ENCODE measurements at places on chromosomes 2 and 18.

- no peak for DNase-seq
Observed at GRCh38 chr2:45986509-45986908, 310.7 kb upstream of the EPAS1 start.

GRCh38 chr2:191115391-191115790, 35.4 kb downstream of the STAT4 start:
- DNase-seq: no peak

- DNase-seq: no peak
Observed at GRCh38 chr2:42801381-42801780, 9.0 kb upstream of the HAAO start.

- no peak for DNase-seq
Observed at GRCh38 chr2:161067846-161068350, 92.3 kb upstream of the TANK start.

GRCh38 chr2:30765191-30765590, 42.1 kb downstream of the CAPN13 start:
- no peak for DNase-seq

DNA sequence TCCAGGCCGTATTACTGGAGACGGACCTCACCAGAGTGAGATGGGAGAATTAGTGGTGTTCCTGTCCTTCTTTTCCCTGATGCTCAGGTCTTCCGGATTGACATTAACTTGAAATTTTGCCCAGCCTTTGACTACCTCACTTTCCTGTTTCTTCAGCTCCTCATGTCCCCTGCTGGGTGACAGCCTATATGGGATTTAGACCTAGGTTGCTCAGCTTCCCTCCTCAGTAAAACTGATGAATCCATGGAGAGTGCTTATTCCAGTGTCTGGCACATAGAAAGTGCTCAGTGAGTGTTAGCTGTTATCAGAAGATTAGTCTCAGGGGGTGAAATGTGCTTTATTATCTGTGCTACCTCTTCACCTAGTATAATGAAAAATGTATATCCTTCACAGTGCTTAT, 30.0 kb downstream of the CRIM1 start:
- DNase-seq: no peak

DNA sequence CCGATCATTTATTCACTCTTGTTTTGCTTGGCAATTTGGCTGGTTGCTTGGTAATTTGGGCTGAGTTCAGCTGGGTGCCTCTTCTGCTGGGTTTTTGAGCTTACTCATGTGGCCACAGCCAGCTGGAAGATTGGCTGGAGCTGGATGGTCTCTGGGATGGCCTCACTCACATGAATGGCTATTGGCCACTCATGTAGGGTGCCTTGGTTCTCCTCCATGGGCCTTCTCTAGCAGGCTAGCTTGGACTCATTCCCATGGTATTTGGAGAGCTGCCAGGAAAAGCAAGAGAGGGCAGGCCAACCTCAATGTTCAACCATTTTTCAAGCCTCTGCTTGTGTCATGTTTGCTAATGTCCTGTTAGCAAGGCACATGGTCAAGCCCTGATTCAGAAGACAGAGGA, 16.9 kb downstream of the ZAP70 start:
- DNase-seq: no peak

DNA sequence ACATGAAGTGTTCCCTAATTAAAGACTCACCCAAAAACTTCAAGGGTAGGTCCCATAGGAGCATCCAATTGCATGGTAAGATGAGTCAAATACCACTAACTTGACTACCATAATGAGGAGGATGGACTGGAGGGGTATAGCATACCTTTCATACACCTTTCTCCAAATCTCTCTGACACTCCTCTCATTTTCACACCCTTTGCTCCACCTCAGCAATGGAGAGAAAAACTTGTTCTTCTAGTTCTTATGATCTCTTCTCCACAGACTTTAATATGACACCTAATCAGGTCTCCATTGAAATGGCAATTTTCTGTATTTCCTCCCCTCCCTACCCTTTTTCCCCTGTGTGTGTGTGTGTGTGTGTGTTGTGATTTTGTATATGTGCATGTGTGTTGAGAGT, 41.1 kb upstream of the MAP2 start:
- DNase-seq: no peak

DNA sequence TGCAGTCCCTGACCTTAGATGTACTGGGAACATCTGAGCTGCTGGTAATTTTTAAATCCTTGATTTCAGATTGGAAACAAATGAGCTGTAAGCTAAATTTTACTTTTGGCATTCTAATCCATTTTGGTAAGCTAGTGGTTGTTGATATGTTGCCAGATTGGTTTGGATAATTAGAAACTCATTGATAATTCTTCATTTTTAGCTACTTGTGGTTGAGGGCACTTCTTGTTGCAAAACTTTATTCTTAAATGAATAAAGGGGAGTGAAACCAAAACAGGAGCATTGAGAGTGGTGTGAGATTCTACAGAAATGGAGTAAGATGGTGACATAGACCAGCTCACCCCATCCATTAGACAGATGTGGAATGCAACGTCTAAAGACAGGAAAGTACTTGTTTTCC, 64.5 kb downstream of the ITGB1BP1 start:
- DNase-seq: no peak

- no peak for DNase-seq
Observed at GRCh38 chr2:140916410-140916809, 1214.4 kb downstream of the LRP1B start.

GRCh38 chr18:55790296-55790695, 202.3 kb upstream of the TCF4 start:
- DNase-seq: no peak

GRCh38 chr2:103667335-103667884, 905.6 kb downstream of the TMEM182 start:
- no peak for DNase-seq

GRCh38 chr2:188600536-188601210, 309.0 kb downstream of the GULP1 start:
- no peak for DNase-seq

GRCh38 chr2:168744844-168745243, 57.6 kb upstream of the NOSTRIN start:
- no peak for DNase-seq

GRCh38 chr2:116696223-116696622, 1118.3 kb upstream of the DDX18 start:
- DNase-seq: no peak

DNA sequence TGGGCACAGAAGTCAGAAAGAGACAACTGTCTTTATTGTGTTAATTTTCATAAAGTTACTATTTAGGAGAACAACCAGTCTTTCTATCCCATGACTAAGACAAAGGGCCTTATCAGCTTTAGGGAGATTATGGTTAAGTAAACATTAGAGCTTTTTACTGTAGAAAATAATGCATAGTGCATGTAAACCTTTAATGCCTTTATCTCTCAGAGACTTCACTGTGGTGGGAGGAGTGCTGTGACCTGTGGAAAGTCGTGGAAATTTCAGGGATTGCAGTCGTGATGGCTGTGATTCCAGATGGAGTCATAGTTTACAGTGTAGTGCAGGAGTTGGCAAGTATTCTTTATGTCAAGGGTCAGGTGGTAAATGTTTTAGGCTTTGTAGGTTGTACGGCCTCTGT, 15.8 kb downstream of the ZNF236 start:
- DNase-seq: no peak

DNA sequence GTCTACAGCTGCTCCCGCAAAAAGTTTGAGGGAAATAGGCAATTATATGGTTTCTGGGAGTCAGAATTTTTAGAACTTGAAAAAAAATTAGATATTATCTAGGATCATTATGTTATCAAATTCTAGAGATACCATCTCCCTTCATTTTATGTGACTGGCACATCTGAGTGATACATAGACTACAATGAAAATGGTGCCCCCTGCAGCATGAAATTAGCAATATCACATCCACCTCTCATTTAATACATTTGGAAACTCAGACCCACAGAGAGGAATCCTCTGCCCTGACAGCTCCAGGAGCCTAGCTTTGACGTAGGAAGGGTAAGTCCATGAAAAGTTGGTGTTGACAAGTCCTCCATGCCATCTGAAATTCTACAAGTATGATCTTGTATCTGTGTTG, 381.6 kb downstream of the SUCLG1 start:
- no peak for DNase-seq

GRCh38 chr2:95031726-95032116, 6.2 kb downstream of the MAL start:
- no peak for DNase-seq

DNA sequence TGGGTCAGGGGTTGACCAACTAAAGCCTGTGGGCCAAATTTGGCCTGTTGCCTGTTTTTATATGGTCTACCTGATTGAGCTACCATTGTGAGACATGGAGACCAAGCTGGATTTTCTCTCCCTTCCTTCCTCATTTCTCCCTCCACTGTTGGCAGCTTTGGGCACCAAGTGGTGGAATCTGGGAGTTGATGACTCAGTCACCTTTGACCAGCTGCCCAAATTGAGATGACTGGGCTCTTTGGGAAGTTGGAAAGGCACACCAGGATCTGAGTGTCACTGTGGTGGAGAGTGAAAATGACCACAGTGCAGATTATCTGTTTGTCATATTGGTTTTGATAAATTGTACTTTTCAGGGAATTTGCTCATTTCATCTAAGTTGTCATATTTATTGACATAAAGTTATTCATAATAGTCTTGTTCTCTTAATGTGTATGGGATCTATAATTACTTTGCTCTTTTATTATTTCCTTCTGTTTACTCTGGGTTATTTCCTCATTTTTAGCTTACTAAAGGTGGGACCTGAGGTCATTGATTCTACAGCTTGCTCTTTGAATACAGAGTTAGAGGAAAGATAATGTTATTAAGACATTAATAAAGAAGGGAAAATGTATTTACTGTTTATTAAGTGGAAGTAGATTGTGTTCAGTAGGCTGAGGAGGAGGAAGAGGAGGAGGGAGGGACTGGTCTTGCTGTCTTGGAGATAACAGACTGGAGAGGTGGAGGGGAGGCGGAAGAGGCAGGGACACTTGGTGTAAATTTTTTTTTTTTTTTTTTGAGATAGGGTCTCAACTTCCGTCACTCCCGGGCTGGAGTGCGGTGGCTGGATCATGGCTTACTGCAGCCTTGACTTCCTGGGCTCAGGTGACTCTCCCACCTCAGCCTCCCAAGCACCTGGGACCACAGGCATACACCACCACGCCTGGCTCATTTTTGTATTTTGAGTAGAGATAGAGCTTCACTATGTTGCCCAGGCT, 31.8 kb downstream of the AGFG1 start:
- no peak for DNase-seq

- no peak for DNase-seq
Observed at GRCh38 chr2:200477667-200478131, 32.2 kb downstream of the KCTD18 start.

DNA sequence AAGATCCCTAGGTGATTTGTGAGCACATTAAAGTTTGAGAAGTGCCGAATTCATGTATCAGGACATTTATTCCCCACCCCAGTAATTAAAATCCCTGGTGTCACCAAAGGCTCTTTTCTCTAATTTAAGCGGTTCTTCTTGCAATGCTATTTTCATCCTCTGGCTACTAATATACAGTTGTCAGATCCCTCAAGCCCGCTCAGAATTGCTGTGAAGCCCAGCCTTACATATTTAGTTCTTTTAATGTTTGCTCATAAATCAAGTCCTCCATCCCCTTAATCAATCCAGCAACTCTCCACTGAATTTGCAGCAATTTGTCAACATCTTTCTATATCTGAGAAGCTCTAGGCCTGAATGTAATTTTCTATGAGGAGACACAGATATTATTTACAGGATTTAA, 437.9 kb downstream of the PIK3C3 start:
- no peak for DNase-seq

GRCh38 chr2:41502752-41503151, 545.1 kb upstream of the PKDCC start:
- DNase-seq: no peak

DNA sequence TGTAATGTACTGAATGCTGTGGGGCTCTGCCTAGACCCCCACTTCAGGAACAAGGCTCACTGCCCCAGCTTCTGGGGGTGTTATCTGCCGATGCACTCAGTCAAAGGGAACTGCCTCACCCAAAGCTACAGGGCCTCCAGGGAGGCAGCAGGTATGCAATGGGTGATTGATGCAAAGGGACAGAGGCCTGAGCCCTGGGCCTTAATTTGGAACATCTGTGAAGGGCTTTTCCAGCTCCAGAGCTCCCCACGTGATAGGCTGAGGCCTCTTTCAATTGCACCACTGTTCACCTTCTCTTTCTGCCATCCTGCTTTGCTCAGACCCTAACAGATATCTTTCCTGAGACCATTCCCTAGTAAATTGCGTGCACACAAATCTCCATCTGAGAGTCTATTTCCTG, 131.0 kb downstream of the ATL2 start:
- DNase-seq: no peak

- no peak for DNase-seq
Observed at GRCh38 chr2:157432475-157433106, 11.3 kb downstream of the CYTIP start.

- no peak for DNase-seq
Observed at GRCh38 chr2:20525041-20526035, 78.5 kb downstream of the RHOB start.

GRCh38 chr2:67179526-67179925, 217.6 kb upstream of the ETAA1 start:
- DNase-seq: no peak

DNA sequence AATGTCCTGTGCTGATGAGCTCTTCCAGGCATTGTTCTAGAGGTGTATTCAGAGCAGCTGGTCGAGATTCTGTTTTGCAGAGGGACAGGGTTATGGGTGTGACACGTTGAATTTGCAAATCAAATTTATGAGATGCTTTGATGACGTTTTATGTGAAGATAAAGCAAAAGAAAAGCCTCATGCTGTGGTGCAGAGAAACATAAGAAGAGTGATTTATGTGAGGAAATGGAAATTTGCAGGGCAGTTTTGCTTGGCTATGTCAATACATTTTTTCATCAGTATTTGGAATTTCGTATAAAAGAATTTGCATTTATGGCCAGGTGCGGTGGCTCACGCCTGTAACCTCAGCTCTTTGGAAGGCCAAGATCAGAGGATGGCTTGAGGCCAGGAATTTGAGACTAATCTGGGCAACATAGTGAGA, 36.4 kb downstream of the TSN start:
- no peak for DNase-seq

DNA sequence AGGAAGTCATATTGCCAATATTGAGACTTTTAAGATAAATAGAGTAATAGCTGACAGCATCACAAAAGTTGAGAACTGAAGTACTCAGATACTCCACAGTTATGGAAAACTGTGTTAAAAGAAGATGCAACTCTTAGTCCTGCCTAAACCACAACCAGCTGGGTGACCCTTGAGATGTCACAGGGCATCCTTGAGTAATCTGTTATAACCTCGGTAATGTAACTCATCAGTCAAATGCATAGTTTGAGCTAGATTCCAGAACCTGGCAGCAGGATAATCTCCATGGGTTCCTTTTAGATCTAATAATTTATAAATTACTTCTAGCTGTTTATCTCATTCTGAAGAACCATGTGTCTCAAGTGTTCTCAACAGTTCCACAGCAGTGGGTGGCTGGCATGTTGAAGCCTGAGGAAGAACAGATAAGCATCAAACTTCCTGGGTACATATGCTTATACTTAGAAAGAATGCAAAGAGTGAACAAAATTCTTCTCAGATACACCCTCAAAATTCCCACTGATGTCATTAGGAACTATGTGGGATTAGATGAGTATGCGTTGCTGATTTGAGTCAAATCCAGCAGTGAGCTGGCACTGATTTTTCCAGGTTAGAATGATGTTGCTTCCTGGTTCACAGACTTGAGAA, 304.1 kb upstream of the ERBB4 start:
- no peak for DNase-seq

GRCh38 chr2:77566582-77566981, 44.4 kb upstream of the LRRTM4 start:
- no peak for DNase-seq

GRCh38 chr2:187478719-187479118, 30.7 kb upstream of the CALCRL start:
- DNase-seq: no peak

Data from GM12892 (cell line).